ENCODE measurements at places on chromosomes 2 and 18.

DNA sequence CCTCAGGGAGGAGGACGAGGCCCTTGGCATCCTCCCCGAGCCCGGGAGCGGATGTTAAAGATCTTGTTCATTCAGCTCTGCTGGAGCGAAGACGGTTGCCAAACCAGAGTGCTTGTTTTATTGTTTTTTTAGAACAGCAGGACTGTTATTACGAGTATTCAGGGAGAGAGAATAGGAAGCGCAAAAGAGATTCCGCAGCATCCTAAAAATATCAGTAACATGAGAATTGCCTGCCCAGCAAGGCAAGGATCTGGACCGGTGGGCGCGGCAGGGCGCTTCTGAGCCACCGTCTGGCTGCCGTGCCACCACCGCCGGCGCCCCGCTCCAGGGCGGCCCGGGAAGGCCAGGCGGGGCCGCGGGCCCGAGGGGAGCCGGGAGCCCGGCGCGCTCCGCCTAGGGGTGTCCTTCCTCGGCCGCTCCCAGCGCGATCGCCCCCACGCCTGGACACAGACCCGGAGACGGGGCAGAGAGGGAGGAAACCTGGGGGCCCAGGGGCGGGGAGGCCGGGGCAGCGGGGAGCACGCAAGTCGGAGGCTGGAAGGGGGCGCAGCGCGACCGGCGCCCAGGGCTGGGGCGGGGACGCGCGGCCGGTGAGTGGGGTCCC, 843 bp downstream of the CYS1 start:
- DNase-seq = no peak

GRCh38 chr2:63891488-63892030, 49.9 kb downstream of the UGP2 start:
- DNase-seq = no peak

DNA sequence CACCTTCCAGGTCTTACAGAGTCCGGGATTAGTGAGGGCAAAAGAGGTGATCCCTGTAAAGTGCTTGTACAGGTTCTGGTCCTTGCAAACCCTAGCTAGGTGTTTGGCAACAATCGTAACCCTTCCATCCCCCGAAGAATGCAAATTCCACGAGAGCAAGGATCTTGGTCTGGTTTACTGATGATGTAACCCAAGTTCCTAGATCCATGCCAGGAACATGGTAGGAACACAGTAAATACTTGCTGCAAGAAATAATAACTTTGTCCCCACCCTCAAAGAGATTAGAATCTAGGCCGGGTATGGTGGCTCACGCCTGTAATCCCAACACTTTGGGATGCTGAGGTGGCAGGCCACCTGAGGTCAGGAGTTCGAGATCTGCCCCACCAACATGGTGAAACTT, 6.8 kb upstream of the NEU2 start:
- no peak for DNase-seq

- no peak for DNase-seq
Measured at GRCh38 chr2:155145758-155146229, 447.3 kb downstream of the KCNJ3 start.

GRCh38 chr18:78505851-78506461, 473.7 kb upstream of the SALL3 start:
- DNase-seq = no peak

DNA sequence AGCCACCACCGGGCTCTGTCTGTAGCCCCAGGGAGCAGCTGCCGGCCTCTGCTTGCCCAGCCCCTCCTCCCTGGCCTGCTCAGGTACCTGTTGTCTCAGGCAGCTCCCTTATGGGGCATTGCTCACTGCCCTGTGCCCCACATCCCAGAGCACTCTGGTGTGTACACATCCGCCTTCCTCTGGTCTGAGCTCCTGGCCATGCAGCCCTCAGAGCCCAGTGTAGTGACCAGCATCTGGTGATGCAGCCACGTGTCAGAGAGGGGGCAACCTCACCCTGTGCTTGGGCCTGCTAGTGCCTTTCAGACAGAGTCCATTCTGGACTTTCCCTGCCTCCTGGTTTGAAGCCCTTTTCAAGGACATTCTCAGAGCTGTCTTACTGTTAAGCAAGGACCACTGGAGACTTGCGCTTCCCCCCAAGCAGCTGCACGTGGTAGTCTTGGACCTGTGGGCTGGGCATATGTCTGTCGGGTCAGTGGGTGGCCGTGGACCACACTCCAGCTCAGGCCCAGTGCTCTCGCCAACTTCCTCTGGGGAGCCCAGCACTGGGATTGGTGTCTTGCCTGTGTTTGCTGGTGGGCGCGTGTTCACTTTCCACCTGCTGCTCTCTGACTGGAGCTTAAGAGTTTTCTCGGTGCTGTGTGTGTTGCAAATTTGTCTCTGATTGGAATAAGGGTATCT, 30.7 kb downstream of the DGKD start:
- no peak for DNase-seq

DNA sequence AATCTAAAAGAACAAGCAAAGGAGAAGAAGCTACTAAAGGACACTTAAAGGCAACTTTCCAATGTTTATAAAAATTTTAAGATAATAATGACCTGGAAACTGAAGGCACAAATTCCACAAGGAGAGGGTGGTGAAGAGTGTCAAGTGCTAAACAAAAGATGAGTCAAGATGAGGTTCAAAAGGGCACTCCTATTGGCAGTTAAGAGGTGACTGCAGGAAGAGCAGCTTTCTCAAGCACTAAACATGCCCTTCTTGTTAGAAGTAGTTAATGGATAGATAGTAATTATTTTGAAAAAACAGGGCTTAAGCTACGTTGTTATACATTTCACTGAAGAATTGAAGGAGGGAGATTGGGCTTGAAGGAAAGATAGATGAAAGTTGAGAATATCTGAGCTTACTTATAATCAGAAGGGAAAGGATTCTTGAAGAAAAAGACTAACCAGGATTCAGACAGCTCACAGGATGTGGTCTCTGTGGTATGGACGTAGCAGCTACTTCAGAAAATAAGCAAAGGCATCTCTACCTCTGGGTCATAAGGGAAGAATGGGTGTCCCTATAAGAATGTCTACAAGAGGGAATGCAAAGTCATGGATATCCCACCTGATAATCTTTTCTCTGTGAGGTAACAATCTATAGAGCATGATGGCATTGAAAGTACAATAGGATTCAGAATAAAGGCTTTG, 454.7 kb upstream of the SLC39A10 start:
- no peak for DNase-seq

DNA sequence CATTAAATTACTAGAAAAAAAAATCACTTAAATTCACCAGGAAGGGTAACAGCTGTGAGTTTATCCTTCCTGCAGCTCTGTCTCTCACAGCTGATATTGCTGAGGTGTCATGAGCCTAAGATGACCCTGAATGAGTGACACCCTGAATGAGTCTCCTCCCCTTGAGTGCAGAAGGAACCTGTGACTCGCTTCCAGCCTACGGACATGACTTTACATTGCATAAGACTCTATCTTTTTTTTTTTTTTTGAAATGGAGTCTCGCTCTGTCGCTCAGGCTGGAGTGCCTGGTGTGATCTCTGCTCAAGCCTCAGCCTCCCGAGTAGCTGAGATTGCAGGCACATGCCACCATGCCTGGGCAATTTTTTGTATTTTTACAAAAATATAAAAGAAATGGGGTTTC, 14.1 kb downstream of the MRO start:
- DNase-seq = peak; percentile 7

GRCh38 chr2:106695919-106696318, 190.0 kb downstream of the ST6GAL2 start:
- no peak for DNase-seq

DNA sequence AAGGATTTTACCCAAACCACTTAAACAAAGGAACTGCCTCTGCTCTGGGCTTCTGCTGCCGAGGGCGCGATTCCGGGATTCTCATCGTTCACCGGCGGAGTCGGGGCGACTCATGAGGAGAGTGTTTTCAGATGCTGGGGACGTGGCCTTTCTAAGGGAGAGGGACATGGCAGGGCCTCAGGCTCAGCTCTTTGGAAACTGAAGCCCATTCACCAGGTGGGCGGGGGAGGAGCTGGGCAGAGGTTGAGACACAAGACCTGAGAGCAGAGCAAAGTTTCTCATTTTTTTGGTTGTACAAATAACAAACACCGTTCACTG, 29.8 kb downstream of the NFATC1 start:
- no peak for DNase-seq

- no peak for DNase-seq
Measured at GRCh38 chr18:45339810-45340550, 275.3 kb upstream of the SLC14A2 start.

DNA sequence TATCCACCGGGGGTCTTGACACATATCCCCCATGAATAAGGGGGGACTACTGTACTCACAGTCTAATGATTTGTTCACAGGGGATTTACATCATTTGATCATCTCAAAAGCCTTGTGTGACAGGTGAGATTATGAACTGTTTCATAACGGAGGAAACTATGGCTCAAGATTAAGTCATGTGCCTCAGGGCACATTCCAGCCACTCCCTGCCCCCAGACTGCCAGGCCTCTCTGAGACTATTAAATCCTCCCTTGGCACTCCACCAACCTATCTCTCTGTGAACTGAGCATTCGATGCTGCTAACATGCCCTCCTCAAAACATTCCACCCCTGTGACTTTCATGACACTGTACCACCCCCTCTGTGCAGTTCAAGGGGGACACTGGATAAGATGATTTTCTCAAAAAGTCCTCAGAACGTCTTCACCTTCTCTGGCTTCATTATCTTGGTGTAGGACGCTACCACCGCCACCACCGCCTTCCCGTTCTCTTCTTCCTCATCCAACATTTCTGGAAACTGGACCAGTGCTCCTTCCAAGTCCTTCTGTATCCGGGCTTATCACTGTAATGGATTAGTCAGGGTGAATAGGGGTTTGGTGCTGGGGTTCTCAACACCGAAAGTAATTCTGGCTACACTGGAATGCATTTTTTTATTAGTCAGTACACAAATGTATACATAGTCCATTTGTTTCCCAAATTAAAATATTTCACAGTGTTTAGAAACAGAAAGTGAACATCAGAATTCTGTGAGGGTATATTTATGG, 169.6 kb downstream of the KCNS3 start:
- no peak for DNase-seq

- no peak for DNase-seq
Measured at GRCh38 chr18:519019-519879, 18.7 kb upstream of the COLEC12 start.

DNA sequence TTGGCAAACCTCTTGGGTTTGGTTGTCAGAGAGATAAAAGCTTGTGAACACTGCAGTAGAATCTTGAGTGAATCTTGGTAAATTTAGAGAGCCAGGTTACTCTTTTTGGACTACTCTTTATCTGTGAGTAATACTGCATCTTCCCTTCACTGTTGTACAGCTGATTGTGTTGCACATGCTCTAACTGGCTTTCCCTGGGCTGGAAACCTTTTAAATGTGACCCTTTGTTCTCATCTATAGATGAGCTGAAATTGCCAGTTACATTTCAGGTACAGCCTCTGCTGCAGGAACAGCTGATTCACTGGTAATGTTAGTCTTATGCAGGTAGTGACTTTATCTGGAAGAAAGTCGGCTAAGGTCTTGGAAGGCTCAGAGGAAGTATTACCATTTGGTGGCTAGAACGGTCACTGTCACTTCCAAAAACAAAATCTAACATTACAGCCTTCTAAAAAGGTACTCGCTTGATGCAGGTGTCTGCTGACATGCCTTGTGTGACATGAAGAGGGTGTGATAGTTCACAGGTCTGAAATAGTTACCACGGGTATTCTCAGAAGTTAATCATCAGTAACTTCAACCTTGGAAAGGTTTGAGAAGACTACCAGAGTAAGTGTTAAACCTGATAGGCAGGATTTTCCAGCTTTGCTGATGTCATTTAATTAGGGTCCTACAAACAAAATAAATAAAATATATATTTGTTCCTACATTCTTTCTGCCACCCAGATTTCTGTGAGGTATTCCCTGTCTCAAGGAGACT, 851.1 kb downstream of the SLC4A3 start:
- no peak for DNase-seq

DNA sequence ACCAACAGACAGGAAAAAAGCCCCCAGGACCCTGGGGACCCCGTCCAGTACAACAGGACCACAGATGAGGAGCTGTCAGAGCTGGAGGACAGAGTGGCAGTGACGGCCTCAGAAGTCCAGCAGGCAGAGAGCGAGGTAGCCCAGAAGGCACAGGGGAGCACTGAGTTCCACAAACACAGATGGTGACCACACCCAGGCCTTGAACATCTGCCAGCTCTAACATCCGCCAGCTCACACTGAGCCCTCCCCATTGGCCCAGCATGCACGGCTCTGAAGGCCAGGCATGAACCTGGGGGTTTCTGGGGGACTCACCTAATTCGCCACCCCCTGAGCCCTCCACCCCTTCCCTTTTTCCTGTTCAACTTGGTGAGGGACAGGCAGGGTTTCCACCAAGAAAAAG, 25.6 kb upstream of the PRLH start:
- no peak for DNase-seq

- peak; percentile 7 for DNase-seq
Measured at GRCh38 chr2:1550658-1551316, 137.5 kb downstream of the TPO start.

DNA sequence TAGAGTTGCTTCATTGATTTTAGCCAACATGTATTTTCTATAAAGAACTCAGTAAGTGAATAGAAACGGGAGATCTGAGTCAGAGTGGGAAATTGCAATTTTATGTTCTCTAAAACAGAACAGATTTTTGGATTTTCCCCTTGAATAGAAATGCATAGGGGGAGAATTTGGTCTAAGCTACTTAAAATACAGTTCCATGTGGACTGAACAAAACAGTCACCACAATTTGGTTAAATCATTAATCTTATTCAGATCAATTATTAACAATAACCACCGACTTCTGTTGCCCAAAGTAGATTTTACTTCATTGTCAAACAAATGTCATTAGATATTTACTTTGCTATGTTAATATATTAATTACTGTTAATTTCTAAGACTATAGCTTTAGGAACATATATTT, 107.7 kb downstream of the SCG2 start:
- no peak for DNase-seq

DNA sequence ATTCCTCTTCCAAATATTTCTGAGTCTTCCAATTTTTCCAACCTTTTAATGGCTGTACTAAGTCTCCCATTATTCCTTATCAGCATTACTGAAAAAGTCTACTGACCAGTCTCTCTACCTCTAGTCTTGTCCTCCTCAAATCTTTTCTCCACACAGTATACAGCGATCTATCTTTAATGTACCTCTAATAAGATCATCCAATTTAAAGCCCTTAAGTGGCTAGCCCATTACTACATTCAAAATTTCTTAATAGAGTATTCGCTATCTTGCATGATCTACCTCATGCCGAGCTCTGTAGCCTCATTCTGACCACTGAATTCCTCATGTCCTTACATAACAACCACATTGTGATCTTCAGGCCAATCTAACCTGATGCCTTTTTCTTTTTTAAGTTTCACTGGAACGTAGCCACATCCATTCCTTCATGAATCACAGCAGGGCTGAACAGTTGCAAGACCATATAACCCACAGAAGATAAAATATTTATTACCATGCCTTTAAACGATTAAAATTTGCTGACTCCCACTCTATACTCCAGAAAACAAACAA, 57.9 kb downstream of the SLC66A3 start:
- no peak for DNase-seq

DNA sequence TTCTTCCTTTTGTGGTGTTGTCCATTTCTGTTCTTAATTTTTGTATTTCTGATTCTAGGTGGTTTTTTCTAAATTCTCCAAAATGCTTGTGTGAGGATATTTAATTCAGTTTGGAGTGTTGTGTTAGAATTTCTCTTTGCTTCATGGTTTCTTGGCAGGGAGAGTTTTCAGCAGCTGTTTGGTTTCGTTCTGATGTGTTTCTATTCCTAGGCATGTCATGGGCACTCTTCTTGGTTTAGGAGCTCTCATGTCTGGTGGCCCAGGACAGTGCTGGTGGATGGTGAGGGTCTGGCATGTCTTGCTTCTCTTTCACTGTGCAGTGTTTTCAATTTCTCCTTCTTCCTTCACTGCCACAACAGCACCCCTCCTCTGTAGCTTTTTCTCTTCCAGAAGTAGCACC, 52.9 kb downstream of the OSBPL6 start:
- no peak for DNase-seq
